ENCODE measurements at places on chromosomes 1 and 21.

DNA sequence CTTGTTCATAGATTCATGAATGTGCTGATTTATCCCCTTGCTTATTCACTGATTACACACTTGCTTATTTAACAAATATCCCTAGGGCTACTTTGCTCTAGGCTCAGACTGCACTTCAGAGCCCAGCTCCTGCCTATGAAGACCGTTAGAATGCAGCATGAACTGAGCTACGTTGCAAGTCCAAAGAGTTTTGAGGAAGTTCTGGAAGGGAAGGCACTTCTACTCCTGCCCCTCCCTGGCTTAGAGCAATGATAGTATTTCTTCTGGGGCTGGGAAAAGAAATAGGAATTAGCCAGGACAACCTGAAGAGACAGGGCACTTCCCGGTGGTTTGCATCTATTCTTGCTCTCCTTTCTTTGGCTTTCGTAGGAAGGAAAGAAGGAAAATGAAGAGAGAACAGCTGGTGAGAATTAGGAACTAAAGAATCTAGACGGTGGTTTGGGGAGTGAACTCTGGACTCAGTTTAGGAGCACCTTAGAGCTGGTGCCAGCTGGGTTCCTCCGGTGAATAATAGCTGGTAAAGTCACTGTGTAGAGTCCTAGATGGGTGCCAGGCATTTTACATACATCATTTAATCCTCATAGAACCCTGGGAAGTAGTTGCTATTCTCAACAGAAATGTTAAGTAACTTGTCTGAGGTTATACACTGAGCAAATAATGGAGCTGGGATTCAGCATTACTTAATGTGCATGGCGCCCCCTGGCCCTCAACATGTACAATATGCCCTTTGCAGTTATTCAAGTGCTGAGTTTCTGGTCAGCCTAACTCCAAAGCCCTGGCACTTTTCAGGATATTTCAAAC is 65.9 kb downstream of the NDUFS5 start:
- H3K27me3 ChIP-seq: no peaks in the 10 kb centered on the region
- H3K27ac ChIP-seq: no peak overlapping the region
- DNase-seq: no peak
- H3K36me3 ChIP-seq: no peaks in the 10 kb centered on the region
- peaks cover 6% of the 10 kb centered on the region for H3K4me1 ChIP-seq
- no peak overlapping the region for H3K4me3 ChIP-seq

DNA sequence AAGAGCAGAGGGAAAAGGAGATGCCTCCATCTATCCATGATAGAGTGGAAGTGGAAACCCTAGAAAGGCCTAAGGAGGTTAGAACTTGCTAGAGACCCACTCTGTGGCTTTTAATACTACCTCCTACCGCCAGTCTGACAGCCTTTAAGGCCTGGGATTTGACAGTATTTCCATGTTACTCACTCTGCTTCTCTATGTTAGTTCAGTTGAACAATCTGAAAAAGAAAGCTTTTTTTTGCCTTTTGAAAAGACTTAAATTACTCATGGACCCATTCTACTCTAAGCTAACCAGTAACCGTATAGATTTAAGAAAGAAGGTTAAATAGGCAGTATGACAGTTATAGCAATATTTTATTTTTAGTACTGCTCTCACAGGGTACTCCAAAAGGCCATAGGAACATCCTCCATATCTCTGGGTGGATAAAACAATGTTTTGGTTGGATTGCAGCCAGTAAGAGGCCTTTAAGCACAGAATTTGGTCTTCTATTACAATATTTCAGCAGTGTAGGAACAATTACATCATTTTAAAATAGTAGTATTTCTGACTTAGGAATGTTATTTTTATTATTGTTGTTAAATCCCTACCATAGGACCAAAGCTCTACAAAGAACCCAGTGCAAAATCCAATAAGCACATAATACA is 15.9 kb upstream of the GPR25 start:
- H3K4me1 ChIP-seq: peaks cover 3% of the 10 kb centered on the region
- peaks cover 11% of the 10 kb centered on the region for H3K36me3 ChIP-seq
- H3K27me3 ChIP-seq: no peaks in the 10 kb centered on the region
- no peak for DNase-seq
- H3K4me3 ChIP-seq: no peak overlapping the region

DNA sequence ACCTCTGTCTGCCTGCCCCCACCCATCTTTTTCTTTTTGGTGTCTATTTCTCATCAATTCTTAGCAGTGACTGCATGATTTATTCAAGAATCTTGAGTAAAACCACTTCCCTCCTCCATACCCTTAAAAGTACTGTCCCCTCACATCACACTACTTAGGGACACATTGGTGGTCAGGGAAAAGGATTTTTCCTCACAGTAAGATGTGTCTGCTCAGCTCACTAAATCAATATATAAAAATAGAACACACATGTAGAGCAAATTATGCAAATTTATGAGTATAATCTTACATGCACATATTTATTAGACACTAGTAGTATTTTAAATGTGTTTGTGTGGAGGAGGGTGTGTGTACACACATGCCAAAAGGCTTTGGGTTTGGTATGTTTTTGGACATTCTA is 202.0 kb downstream of the PBX1 start:
- H3K27me3 ChIP-seq: no peaks in the 10 kb centered on the region
- H3K4me3 ChIP-seq: no peak overlapping the region
- no peak overlapping the region for H3K27ac ChIP-seq
- no peaks in the 10 kb centered on the region for H3K4me1 ChIP-seq

DNA sequence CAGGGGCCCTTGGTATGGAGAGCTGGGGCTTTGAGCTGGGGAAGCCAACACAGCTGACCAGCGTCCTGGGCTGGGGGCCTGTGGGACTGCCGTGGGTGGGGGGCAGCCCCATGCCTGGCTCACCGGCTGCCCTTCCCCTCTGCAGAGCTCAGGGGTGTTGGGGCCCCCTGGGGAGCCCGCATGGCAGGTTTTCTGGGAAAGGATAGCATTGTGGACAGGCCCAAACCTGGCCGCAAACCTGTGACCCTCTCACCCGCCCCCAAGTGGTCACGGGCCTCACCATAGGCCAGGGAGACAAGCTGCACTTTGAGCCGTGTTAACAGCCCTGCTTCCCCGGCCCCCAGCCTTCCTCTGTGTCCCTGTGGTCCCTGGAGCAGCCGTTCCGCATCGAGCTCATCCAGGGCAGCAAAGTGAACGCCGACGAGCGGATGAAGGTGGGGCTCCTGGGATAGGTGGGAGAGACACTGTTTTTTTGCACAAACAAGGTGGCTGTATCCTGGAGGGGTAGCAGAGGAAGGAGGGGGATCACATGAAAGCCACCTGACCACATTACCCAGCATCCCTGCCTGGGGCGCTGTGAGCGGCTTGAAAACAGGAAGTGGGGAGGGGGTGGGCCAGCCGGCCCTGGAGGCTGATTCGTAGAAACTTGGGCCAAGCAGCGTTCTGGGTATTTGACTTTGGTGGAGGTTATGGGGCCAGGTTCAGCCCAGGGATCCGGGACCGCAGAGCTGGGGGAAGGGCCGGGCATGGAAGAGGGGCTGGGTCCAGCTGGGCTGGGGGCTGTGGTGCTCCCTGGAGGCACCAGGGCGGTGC is 65.9 kb downstream of the PIK3CD start:
- H3K4me1 ChIP-seq: peaks cover 23% of the 10 kb centered on the region
- H3K36me3 ChIP-seq: peaks cover 72% of the 10 kb centered on the region
- 0 out of 2 replicates have a peak overlapping the region, but pooled peaks have one; percentile 34 for H3K4me3 ChIP-seq
- DNase-seq: peak; percentile 39
- H3K27me3 ChIP-seq: no peaks in the 10 kb centered on the region

DNA sequence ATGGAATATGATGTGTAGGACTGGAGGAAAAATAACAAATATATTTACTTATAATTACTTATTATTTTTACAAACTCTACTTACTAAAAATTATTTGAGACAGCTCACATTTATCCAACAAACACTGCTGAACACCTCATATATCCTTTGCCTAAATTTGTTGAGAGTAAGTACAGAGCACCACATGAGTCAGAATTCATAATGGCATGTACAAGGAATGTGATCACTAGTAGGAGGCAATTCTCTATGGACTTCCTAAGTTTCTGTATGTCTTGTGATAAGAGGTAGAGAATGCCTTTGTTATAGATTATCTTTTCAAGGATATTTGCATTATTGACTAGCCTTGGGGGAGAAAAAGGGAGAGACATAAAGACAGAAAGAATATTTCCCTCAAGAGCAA is 8.2 kb upstream of the ST6GALNAC3 start:
- no peak overlapping the region for H3K4me3 ChIP-seq
- H3K27ac ChIP-seq: no peak overlapping the region
- no peaks in the 10 kb centered on the region for H3K27me3 ChIP-seq
- H3K4me1 ChIP-seq: no peaks in the 10 kb centered on the region
- no peaks in the 10 kb centered on the region for H3K36me3 ChIP-seq

DNA sequence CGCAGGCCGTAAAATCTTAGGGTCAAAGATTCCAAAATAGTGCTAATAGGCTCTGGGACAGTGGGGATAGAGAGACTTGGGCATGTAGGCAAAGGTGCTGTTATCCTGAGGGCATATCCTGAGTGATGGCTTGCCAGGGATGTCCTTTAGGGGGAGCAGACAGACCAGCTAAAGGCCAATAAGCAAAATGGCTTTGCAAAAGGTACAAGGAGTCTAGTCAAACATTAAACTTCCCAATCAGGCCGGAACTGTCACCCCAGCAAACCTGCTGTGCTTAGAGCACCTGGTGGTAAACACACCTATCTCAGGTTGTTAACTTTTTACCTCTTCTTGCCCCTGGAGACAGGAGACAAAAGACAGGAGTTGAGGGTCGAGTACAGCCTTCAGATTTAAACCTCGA is 49.1 kb downstream of the TRABD2B start:
- H3K4me3 ChIP-seq: no peak overlapping the region
- no peak overlapping the region for H3K27ac ChIP-seq
- no peak for DNase-seq

DNA sequence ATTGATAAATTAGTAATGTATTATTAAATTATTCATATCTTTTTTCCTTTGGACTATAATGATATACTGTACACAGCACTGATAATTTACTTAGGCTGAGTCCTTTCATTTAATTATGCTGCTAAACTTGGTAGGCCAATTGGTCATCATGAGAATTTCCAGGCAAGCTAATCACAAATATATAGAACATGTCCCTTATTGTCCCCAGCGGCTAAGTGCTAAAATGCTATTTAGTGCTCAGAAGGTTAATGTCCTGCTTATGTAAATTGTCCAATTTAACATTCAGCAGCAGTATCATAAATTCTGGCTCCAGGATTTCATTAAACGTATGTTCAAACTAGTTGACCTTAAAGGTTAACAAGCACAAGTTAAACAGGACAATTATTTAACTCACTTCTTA is 30.0 kb upstream of the RRP15 start:
- no peaks in the 10 kb centered on the region for H3K4me1 ChIP-seq
- H3K36me3 ChIP-seq: no peaks in the 10 kb centered on the region
- no peak overlapping the region for H3K4me3 ChIP-seq
- H3K27me3 ChIP-seq: no peaks in the 10 kb centered on the region
- DNase-seq: no peak
- no peak overlapping the region for H3K27ac ChIP-seq

DNA sequence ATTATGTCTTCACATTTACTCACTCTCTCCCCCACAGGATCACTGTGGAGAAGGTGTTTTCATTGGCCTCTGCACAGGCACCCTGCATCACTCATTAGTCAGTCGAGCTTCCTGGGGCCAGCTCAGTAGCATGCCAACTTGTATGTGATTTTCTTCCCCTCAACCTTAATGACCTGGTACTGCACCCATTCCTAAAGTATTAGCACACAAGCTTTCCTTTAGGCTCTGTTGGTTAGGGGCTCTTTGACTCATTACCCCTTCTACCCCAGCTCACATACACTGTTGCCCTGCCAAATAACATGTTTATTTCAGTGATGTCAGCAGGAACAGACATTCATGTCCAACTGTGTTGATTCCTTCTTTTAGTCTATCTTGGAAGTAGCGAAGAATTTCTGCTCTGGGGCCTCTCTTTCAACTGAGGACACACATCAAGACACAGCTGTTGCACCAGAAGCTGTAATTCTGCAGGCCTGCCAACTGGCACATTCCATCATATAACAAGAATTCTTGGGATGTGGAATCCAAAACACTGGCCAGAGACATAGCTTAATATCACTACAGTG is 603.5 kb upstream of the ADAMTS5 start:
- no peak overlapping the region for H3K27ac ChIP-seq
- H3K27me3 ChIP-seq: no peaks in the 10 kb centered on the region
- no peak for DNase-seq

GRCh38 chr1:190832511-190832910 is 354.8 kb upstream of the BRINP3 start:
- H3K36me3 ChIP-seq: no peaks in the 10 kb centered on the region
- no peaks in the 10 kb centered on the region for H3K27me3 ChIP-seq
- no peaks in the 10 kb centered on the region for H3K4me1 ChIP-seq
- H3K27ac ChIP-seq: no peak overlapping the region
- H3K4me3 ChIP-seq: no peak overlapping the region

- no peak overlapping the region for H3K27ac ChIP-seq
- no peaks in the 10 kb centered on the region for H3K27me3 ChIP-seq
- H3K4me3 ChIP-seq: no peak overlapping the region
- H3K4me1 ChIP-seq: peaks cover 21% of the 10 kb centered on the region
Measured at GRCh38 chr1:91736146-91736714, 149.7 kb downstream of the TGFBR3 start.

DNA sequence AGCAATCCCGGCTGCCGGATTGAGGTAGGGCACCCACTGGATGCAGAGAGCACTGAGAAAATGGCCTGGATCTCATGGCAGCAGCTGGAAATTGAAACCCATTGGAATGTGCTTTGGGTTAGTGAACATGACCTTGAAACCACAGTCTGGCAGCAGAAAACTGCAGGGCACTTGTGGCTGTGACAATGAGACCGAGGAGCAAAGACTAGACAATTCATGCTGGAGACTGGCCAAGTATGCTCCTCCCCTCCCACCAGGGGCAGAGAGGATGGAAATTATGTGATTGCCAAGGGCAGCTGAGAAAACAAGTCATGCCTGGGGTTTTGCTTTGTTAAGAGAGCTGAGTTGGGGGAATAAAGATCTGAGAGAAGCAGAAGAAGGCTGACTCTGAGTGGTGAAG is 60.7 kb downstream of the ZNF697 start:
- H3K4me3 ChIP-seq: no peak overlapping the region
- no peaks in the 10 kb centered on the region for H3K36me3 ChIP-seq
- no peak overlapping the region for H3K27ac ChIP-seq
- no peaks in the 10 kb centered on the region for H3K27me3 ChIP-seq
